ENCODE measurements at places on chromosomes 13 and 19.

DNA sequence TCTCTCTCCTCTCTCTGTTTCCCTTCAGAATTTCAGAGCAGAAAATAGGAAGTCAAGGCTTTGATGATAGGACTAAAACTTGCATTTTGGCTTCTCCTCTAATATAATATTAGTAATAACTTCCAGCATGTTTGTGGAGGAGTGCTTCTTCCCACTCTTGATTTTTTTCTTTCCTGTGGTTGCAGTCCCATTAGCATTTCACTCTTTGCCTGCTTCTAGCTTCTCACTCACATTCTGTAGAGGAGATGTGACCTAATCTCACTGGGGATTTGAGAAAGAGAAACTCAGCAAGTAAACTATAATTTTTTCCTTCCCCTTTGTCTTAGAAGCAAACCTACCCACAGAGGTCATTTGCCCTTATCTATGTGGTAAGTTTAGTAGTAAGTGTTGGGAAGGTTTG is 169.4 kb upstream of the HTR2A start:
- DNase-seq = no peak

DNA sequence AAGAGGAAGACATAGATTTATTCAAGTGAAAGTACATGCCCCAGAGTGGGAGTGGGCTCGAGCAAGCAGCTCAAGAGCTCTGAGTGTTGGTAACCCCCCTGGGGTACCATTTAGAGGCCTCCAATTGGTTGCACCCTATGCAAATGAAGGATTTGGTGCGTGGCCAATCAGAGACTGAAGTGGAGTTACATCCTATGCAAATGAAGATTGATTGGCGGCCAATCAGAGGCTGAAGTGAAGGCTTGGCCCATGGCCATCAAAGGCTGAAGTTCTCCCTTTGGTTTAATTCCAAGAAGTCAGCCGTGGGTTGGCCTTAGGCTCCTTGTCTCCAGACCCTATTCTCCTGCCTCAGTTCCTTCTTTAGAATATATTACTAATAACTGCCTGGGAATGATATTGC is 12.9 kb upstream of the IGFL1 start:
- DNase-seq = no peak

DNA sequence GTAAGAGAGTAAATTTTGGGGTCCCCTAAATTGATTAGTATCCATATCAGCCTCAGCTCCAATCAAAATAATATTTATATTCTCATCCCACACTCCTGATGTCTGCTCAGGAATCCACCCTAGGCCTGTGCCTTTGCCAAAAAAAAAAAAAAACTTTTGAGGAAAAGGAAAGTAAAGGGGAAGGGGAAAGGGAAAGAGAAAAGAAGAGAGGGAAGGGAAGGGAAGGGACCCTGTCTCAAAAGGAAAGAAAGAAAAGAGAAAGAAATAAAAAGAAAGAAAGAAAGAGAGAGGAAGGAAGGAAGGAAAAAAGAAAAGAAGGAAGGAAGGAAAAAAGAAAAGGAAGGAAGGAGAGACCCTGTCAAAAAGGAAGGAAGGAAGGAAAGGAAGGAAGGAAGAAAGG is 91.8 kb upstream of the CACNA1A start:
- DNase-seq = no peak

- DNase-seq = no peak
Measured at GRCh38 chr19:13920940-13921747, 15.1 kb downstream of the CC2D1A start.

GRCh38 chr19:345320-345879 is 804 bp upstream of the MIER2 start:
- DNase-seq = no peak

- DNase-seq = no peak
Measured at GRCh38 chr19:47056411-47056810, 8.0 kb upstream of the TMEM160 start.

DNA sequence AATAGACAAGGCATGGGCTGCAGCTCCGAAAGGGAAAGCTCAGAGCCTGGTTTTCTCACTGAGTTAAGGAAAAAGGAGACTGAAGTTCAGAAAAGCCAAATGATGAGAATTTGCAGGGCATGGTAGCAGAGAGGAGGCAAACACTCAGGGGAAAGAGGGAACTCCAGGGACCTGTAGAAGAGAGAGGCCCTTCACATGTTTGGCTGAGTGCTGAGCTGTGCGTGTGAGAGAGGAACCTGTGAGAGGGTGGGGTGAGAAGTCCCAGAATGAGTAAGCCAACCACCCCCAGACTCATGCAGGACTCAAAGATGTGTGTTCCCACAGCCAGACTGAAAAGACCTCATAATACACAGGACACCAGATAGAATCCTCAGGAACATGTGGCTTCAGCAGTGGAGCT is 2.8 kb upstream of the CRYL1 start:
- no peak for DNase-seq

Data from breast epithelium (tissue), 4 donors.